ENCODE measurements at places on chromosomes 2 and 18.

GRCh38 chr18:59536166-59536565, 161.1 kb downstream of the CCBE1 start:
- DNase-seq, result no peak

GRCh38 chr2:239726631-239727181, 298.4 kb downstream of the NDUFA10 start:
- DNase-seq, result no peak

- DNase-seq, result no peak
Measured at GRCh38 chr18:74683573-74683972, 85.9 kb downstream of the ZNF407 start.

GRCh38 chr2:130728007-130728454, 839 bp upstream of the GPR148 start:
- DNase-seq, result no peak

DNA sequence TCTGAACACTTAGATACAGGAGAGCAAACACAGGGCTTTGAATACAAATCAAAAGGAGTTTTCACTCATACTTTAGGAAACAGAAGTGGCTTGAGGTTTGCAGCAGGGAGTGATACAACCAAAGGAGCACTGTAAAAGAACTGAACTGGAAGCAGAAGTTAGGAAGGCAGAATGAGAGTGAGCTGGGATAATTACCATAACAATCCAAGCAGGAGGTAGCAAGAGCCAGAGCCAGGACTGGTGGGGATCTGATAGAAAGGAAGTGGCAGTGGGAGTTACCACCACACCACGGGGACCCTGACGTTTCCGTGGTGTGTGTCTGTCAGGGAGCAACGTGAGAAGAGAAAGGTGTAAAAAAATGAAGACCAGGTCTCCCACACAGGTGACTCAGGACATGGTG, 81.3 kb upstream of the EPB41L3 start:
- DNase-seq, result no peak

GRCh38 chr2:6860296-6860695, 5.4 kb downstream of the CMPK2 start:
- DNase-seq, result no peak

DNA sequence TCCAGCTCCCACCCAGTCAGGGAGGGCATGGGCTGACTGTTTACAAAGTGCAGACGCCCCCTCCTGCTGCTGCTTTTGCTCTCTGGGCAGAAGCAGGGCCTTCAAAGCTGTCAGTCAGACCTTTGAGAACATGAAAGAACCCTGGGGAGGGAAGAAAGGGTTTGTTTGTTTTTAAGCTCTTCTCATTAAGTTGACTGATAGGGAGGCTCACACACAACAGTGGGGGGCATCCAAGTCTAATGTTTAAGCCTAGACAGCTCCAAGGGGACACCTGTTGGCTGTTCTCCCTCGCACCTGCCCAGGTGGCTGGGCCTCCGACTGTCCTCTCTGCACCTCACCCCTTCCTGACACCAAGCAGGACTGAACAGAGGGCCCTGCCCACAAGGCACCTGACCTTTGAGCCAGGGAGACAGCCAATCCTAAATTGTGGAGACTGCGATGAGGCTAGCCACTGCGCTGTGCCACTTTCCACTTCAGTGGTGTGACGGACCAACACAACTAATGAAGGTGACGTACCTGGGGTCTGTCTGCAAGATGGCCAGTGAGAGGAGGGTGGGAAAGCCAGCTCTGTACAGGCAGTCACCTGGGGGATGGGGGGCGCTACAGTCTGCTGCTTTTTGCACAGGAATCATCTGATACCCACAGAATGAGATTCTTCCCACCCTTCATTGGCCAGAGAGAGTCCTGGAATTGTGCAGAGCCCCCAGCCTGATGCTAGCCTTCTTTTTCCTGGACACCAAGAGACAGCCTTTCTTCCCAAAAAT, 16.3 kb downstream of the ST6GAL2 start:
- no peak for DNase-seq

- no peak for DNase-seq
Measured at GRCh38 chr2:160910681-160911080, 249.5 kb upstream of the TANK start.

- no peak for DNase-seq
Measured at GRCh38 chr2:96916156-96916630, 46.3 kb upstream of the SEMA4C start.

GRCh38 chr2:187554011-187554703, at the start of gene TFPI:
TSS of gene TFPI (minus strand) at chr2:187554435. CDS start at chr2:187503768, 50,667 bp downstream.
- DNase-seq, result no peak

- no peak for DNase-seq
Measured at GRCh38 chr2:45567288-45567963, 43.6 kb downstream of the SRBD1 start.

GRCh38 chr2:149819356-149819957, 231.9 kb upstream of the MMADHC start:
- DNase-seq, result no peak

DNA sequence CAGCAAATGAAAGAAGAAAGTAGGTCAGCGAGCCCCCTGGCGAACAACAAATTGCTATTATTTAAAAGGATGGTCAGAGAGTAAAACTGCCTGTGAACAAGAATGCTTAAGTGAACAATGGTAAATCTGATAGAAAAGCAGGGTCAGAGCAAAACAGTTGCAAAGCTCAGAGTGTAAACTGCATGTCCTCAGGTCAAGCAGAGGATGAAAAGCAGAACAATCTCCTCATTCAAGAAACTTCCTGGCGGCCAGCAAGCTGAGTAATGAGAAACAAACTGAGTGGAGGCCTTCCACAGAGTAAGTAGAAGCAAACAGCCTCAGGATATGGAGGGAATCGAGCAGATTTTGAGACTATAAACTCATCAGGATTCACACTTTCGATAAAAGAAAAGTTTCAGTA, 117.9 kb downstream of the PPP1R1C start:
- no peak for DNase-seq

Measured in activated CD4-positive, alpha-beta T cell treated with anti-CD3 and anti-CD28 coated beads, Interleukin-2, amount 50 U/mL, for 4 hours (primary cell).